Stromal cell of bone marrow (primary cell): ENCODE measurements at places on chromosomes 12 and 14.

- no peak for DNase-seq
Measured at GRCh38 chr14:54622192-54622958, 55.4 kb downstream of the SAMD4A start.

DNA sequence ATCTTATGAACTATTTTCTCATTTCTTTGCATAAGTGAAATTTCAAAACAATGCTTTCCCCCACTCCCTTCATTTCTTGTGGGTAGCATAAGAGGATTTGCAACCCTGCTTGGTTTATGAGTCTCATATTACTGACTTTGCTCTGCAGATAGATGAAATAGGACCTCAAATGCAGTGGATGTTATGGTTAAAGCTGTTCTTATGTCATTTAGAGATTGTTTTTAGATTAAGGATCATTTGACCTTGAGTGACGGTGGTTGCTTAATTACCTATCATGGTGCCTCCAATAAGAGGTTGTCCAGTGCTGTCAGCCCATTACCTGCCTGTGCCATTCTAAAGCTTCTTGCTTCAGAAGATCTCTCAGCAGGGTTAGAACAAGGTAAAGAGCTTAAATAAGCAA, 351.4 kb upstream of the ATP2B1 start:
- no peak for DNase-seq

DNA sequence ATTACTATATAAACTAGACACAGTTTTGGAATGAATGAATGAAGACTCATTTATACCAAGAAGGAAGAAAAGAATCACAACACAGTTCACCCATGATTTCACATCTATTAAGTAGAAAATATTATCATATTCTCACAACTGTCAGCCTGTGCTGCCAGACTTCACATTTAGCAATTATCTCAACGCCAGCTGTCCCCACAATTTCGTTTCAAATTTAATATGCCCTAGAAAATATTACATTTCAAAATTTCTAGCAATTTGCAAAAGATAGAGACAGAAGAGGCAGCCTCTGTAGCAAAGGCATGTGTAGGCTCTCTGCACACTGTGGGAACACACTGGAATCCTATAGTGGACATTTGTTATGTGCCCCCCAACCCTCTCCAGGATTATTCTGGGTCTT, 83.6 kb downstream of the ANKS1B start:
- DNase-seq, result no peak

DNA sequence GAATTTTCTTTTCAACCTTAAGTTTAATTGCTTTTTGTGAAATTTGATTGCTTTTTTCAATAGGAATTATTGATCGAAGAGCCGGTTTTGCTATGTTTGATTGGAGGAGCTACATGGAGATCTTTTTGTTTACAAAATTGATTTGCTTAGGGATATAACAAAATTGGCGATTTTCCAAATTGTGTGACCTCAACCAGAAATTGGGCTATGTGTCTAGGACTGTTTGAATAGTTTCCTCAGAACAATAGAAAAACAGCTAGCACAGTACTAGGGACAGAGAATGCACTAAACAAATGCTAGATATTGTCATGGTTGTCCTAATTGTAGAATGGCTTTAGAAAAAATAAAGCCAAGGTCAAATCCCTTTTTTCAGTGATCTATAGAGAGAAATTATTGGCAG, 2.4 kb downstream of the SLC17A8 start:
- no peak for DNase-seq

- no peak for DNase-seq
Measured at GRCh38 chr14:88297306-88297705, 25.8 kb downstream of the KCNK10 start.

DNA sequence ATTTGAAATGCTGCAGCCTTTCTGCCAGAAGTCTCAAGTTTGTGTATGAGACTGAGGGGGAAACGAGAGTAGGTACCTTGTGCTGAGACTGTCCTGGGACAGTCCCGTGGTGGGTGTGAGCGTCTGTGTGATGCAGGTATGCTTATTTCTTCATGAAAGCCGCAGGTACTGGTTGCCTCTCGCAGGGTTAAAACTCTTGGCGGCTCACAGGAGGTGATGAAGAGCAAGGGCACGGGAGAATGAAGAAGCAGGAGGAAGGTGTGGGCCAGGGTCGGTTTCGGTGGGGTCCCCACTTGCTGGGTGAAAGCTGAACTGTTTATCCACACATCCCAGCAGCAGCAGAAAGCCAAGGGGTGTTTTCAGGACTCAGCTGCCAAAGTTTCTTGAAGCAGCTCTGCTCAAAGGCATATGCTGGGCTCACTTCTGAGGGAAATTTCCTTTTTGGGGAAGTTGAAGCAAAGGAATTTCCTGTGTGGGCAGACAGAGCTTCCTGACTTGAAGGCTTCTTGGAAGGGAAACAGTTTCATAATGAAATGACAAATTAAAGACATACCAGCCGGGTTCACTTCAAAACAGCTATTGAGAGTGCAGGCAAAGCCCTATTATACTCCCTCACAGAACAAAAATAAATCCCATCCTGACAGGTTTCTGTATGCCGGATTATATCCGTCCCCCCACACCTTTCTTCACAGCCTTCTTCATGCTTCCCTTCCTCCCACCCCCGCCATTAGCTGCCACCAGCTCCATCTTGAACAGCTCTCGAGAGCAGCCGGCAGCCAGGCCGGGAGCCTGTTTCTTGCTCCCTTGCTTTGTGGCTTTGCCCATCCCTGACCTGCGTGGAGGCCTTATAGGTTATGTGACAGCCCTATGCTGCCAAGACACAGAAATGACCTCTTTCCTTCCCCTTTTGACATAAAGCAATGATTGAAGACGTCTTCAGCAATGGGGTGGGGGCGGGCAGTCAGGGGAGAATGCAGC, 116.6 kb downstream of the ETV6 start:
- peak; percentile 39 for DNase-seq

DNA sequence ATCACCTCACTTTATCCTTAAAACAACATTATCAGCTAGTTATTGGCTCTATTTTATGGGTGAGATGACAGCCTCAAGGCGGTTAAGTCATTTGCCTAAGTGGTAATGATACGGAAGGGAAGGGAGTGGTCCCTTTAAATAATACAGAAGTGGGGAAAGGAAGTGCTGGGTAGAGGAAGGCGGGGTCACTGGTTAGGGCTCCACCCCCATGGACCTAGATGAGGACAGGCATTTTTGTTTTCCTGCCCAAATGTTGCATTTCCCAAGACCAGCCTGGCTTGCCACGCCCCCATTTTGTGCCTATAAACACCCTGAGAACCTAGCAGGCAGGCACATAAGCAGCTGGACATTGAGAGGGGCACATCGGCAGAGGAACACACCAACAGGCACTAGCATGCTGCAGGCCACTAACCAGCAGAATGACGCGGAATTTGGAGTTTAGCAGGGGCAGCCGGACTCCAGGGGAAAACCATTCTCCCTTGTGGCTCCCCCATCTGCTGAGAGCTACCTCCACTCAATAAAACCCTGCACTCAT, 100.9 kb downstream of the EPS8 start:
- no peak for DNase-seq

DNA sequence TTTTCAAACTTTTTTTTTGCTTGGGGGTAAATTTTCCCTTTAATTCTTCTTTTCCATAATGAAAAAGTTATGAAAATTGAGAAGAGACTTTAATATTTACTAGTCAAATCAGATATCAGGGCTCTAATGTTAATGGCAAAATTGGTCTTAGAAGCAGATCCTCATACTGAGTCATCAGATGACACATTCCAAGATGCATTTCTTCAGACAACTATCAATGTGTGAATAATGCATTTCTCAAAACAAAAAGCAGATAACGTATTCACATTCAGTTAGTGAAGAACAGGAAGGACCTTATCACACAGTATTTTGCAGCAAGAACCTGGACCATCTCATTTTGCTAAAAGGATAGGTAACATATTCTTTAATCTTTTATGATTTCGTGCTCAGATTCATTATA, 130.7 kb downstream of the GPHN start:
- no peak for DNase-seq

DNA sequence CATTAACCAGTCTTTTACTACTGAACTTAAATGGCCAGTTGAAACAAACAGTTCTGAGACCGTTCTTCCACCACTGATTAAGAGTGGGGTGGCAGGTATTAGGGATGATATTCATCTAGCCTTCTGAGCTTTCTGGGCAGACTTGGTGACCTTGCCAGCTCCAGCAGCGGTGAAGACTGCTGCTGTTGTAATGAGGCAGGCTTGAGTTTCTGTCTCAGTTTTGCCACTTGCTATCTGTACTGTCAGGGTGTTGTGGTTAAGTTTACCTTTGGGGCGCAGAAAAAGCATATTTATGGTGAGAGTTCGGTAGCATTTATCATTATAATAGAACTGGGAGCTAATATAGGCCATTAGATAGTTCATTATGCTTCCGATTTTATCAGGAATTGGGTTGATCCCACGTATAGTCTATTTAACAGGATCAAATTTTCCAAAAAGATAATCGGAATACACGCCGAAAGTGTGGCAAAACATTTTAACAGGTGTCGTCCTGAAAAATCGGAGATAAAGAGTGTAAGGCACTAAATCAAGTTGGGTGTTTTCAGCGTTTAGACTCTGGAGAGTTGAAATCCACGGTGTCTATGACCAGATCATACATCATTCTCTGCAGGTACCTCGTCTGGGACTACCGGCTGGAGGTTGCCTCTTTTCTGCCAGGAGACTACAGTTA, 688 bp upstream of the NECAP1 start:
- DNase-seq, result peak; percentile 2

DNA sequence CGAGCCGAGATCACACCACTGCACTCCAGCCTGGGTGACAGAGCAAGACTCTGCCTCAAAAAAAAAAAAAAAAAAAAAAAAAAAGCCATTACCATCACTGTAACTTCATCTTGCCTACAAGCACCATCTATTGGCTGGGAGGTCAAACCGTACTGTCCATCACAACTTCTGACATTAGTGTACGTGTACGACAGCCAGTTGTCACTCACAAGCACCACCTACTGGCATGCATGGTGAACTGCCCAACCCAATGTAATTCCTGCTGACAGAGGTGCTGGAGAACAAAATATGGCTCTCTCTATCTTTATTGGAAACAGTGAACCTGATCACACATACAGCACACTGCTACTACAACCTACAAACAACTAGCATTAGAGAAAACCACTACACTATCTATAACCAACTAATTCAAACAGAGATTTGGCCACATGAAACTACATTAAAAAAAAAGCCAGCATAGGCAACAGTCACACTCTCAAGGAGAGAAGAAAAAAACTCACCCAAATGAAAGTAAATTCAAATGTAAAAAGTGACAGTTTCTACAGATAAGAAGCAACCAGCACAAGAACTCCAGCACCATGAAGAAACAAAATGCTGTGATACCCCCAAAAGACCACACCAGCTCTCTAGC, 82.3 kb downstream of the PUS7L start:
- no peak for DNase-seq

- no peak for DNase-seq
Measured at GRCh38 chr14:30500222-30500621, 58.7 kb upstream of the G2E3 start.

GRCh38 chr12:93231938-93232337, 145.8 kb upstream of the NUDT4 start:
- no peak for DNase-seq

DNA sequence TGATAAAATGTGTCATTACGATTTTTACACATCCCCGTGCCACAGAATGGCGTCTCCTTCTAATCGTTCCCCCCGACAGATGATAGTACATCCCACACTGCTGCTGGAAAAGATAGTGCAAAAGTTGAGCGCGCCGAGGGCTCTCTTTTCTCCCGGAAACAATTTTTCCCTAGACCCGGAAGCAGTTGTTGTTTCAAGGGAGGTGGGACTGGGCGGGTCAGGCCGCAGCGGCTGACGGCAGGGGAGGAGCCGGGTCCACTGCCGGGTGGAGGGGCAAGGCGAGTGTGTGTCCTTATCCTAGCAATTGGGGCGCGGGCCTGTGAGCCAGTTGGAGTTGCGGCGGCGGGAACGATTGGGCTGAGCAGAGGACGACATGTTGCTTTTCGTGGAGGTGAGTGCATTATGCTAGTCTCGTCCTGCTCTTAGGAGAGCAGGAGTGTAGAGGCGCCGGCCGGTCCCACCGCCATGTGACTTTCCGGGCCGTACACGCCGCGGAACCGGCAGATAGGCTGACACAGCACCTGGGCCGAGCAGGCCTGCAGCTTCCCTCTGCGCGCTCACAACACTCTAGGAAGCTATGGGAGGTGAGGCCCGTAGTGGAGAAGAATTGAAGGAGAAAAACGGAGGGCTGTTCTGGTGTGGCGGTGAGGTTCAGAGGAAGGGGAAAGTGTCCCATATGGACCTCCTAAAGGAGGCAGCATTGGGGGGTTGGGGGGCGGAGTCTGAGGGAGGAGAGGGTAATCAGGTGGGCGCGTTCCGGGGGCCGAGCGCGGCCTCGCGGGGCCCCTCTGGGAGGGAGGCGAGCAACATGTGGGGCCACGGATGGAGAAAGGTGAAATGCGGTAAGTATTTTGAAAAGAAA, at the start of gene LARP4:
Gene LARP4 (plus strand): TSS at position 248 of the 862 bp plus-strand sequence. CDS start 126 bp downstream, at position 374.
- peak; percentile 93 for DNase-seq

GRCh38 chr12:110074089-110074488, 25.8 kb upstream of the C12orf76 start:
- no peak for DNase-seq

GRCh38 chr12:1322821-1323220, 271.6 kb downstream of the FBXL14 start:
- DNase-seq, result no peak

- no peak for DNase-seq
Measured at GRCh38 chr14:73740618-73741326, 26.6 kb upstream of the PNMA1 start.

DNA sequence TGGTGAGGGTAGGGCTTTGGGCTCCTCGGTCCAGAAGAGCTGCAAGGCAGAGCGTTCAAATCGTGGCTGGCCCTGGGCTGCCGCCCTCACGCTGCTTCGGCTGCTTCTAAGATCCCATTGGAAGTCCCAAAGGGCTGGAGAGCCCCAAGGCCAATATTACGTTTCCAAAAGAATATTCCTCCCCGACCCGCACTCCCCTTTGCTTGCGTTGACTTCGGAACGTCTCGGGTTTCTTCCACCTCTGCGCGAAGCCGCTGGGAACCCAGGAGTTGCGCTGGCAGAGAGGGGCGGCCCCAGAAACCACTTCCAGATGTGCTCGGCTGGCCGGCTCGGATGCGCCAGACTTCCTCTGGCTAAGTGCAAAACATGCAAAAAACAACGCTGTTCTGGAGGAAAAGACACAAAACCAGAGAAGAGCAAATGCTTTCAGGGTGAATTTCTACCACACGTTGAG, at the start of gene GLT8D2:
Gene GLT8D2 (minus strand): TSS at position 285 of the 454 bp plus-strand sequence. CDS start 30,539 bp downstream, outside the sequence.
- DNase-seq, result peak; percentile 64

DNA sequence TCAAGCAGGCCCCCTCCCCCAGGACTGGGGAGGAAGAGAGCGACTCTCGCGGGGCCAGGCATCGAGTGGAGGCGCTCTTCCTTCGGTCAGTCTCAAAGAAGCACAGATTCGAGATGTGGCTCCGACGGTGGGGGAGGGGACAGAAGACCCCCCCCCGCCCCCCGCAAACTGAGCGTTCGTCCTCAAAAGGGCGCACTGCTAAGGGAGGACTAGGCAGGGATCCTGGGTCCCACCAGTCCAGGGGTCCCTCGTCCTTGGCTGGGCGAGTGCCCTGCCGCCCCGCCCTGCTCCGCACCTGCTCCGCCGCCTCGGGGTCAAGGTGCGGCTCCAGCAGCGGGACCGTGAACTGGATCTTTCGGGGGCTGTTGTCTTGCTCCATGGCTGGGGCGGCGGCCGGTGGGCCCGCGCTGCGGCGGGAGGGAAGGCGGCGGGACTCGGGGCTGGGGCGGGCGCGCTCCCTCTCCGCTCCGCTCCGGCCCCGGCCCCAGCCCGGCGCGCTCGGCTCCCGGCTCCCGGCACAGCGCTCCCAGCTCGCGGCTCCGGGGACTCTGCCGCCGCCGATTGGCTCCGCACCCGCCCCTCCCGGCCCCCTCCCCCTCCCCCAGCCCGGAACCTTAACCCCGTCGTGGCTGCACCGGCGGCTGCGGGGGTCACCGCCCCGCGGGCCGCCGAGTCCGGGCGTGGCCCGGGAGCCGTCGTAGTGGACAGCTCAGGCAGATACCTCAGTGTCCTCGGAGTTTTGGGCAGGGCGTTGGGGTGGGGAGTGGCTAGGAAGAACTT, at the start of gene PPP1R1A:
Gene PPP1R1A (minus strand): TSS at position 550 of the 780 bp plus-strand sequence. CDS start 171 bp downstream, at position 379.
- no peak for DNase-seq
